ENCODE measurements at places on chromosomes 6 and 20.

GRCh38 chr6:149334682-149335160 lies 17.2 kb downstream of the TAB2 start:
- no peak for DNase-seq

DNA sequence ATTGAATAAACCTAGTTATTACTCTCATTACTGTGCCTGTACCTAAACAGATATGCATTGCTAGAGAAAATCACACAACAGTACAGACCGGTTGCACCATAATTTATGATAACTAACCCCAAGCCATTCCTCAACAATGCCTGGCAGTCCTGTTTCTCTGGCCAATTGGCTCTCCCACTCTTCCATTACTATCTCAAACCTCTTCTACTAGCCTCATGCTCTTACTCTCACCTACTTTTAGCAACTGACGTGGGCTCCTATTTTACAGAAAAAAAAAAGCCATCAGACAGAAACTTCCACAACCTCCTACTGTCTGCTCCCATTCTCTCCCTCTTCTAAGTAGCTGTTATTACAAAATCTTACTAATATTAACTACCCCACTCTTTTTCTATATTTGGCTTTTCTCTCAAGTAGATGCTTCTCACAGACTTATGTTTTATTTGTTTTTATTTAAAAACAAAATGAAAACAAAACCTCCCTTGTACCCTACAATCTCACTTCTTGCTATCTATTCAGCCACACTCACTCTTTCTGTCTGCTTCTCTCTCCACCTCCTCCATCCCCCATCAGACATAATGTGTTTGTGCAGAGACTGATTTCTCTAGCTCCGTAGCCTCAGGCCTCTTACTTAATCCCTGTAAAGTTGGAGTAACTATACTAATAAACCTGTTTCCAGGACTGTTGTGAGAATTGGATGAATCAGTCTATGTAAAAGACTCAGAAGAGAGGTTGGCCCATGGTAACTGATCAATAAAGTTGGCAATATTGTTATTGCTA lies 9.1 kb downstream of the GOPC start:
- DNase-seq = no peak

DNA sequence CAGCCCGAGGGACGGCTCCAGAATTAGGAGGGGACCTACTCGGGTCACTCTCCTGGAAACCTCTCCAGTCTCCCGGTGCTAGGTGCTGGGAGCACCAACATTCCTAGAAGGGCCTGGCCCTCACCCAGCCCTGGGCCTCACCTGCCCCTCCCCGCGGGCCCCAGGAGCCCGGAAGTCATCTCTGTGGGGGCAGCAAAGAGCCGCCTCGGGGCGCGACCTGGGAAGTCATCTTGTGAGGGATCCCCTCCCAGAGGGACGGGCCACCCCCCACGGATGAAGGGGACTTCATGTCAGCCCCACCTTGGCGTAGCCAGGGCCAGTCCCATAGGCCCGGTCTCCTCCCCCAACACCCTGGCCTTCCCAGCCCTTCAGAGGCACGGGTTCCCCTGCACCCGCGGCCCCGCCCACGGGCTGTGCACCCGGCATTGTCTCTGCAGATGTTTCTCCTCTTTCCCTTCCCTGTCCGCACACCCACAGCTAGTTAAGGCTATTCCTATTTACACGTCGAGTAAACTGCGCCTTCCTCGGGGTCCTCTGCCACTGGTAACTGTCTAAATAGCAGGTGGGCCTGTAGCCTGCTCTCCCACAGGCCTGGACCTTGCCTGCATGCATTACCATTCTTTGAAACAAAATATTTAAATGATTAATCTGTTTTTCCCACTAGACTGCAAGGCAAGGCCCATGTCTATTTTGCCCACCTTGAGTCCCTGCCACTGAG lies 896 bp upstream of the RNASET2 start:
- DNase-seq = peak; percentile 47

DNA sequence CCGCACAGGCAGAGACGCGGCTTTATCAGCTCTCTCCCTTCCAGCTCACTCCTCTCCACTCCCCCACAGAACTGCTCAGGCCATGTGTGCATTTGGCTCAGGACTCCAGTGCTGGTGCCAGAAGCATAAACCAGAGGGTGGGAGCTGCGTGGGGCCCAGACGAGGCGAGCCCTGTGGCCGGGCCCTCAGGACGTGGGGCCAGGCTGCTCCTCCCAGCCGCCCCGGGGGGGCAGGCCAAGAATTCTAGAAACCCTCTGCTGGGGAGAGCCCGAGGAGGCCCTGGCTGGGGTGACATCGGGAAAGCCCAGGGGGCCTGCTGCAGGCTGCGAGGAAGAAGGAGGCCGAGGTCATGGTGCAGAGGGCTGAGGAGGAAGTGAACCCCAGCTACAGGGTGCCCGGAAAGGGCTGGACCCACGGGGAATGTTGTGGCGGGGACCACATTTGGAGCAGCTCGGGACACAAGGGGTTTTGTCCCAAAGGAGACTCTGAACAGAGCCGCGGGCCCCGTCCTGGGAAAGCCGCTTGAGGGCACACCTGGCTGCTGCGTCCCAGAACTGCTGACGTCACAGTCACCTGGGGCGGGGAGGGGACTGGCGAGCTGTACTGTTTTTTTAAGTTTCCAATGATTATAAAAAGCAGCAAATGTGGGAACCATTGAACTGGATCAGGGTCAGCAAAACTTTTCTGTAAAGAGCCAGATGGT lies 107.1 kb downstream of the BANF2 start:
- DNase-seq = no peak

DNA sequence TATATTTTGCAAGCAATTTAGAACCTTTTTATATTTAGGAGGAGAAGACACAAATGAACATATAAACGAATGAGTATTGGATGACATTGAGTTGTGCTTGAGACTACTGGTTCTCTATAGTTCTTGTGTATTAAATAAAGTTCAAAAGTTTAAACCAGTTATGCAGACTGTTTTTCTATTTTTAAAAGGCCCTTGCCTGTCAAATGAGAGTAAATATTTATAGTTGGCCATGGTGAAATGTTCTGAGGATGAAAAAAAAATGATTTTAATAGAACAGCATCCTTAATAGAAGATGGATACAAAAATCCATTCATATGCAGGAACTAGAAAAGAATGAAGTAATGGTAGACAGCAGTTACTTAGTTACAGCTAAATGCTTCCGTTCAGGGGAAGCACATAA lies 63.5 kb upstream of the COL10A1 start:
- no peak for DNase-seq

DNA sequence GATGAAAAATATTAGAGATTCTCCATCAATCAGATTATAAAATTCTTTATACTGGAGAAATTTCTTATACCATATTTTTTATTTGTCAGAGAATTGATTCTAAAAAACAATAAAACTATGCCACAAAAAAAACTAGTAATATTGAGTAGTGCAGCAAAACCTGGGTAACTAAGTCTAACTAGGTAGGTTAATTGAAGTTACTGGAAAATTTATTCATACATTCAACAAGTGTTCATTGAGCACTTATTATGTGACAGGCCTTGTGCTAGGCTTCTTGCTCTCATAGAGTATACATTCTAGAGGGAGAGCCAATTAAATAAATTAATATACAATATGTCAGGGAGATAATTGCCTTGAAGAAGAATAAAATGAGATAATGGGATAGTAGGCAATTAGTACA lies 189.4 kb downstream of the EYA4 start:
- no peak for DNase-seq

GRCh38 chr6:33961691-33962090 lies 157.9 kb upstream of the MLN start:
- DNase-seq = no peak

- no peak for DNase-seq
Observed at GRCh38 chr20:48246061-48246790, 460.9 kb upstream of the SULF2 start.

- no peak for DNase-seq
Observed at GRCh38 chr6:46130666-46131065, 877 bp downstream of the ENPP4 start.

DNA sequence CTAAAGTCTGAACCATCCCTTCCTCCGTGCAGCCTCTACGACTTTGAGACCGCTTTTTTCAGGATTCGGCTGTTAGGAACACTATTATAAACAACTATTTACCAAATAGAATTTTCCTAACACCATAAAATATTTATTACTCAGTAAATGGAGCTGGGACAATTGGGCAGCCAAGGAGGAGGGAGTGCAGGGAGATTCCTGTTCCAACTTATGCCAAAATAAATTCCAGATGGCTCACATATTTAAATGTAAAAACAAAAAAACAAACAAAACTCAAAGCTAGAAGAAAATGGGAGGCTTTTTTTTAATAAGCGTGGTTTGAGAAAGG lies 48.1 kb downstream of the TCP11 start:
- no peak for DNase-seq

GRCh38 chr6:166027761-166028160 lies 139.9 kb downstream of the TBXT start:
- no peak for DNase-seq

GRCh38 chr6:36907781-36908180 lies 22.0 kb downstream of the C6orf89 start:
- DNase-seq = no peak

GRCh38 chr6:14068133-14068532 lies 49.4 kb upstream of the CD83 start:
- DNase-seq = no peak

DNA sequence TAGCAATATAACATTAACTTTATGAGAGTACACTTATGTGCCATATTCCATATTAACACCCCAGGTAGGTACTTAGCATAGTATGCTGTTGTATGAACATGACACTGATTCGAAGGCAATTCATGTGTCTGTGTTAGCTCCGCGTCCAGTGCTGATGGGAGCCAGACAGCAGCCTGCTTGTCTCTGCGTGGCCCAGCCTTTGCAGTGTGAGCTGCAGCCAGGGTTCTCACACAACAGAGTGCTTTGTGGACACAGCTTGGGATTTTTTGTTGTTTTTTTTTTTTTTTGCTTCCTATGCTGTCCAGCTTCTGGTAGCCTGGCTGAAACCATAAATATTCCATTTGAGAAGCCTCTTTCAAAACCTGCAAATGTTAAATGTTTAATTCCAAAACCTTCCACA lies 350.9 kb downstream of the SMOC2 start:
- DNase-seq = no peak

GRCh38 chr6:105317607-105318533 lies 85.0 kb downstream of the PREP start:
- no peak for DNase-seq

- no peak for DNase-seq
Observed at GRCh38 chr20:39318911-39319310, 356.8 kb downstream of the DHX35 start.

GRCh38 chr6:110198561-110198960 lies 18.3 kb downstream of the CDC40 start:
- DNase-seq = no peak

DNA sequence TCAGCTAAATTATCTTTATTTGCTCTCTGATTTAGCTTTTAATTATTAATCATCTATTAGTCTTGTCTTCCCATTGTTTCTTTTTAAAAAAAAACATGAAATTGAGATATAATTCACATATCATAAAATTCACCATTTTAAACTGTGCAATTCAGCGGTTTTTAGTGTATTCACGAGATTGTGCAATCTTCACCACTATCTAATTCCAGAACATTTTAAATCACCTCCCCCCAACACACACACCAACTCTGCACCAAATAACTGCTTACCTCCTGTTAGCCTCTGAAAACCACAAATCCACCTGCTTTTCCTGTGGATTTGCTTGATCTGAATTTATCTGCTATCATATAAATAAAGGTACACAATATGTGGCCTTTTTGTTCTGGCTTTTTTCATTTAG lies 8.8 kb upstream of the ABRACL start:
- DNase-seq = no peak

DNA sequence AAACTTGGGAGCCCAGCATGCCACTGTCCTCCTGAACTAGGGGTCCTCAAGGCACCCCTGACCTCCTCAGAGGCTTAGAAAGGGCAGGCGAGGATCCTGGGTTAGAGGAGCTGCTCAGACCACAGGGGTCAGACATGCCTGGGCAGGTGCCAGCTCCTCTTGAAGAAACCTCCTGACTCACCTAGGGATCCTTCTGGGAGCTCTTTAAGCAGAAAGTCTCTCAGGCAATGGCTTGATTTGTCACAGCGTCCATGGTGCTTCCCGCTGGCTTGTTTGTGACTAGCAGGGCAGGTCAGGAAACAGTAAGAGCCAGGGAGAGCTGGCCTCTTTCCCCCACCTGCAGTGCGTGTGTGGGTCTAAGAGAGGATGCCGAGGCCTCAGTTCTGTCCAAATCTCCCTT lies 174.5 kb upstream of the SNX9 start:
- no peak for DNase-seq

DNA sequence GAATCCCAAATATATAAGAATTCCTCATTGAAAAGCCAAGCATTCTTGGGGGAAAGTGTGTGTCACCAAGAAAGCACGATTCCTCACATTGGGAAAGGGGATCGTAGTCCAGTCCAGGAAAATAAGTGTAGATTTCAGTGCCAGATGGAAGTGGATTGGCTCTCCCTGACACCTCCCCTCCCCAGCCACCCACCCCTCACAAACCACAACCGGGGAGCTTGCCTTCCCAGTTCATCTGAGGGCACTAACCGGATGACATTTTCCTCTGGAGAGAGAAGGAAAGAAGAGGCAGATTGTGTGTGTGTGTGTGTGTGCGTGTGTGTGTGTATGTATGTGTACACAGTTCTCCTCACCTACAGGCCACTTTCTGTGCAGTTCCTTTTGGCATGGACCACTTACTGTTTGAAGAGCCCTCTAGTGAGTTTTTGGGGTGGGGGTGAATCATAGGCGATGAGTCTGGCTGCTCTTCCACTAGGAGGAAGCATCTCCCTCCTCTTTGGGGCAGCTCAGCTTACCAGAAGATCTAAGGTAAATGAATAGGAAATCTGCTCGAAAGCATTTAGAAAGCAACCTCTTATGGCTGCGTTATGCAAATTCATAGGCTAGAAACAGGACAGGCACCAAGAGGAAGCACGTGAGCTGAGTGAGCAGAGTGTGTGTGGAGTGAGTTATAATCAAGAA lies 20.8 kb downstream of the DAAM2 start:
- DNase-seq = no peak

- DNase-seq = peak; percentile 3
Observed at GRCh38 chr6:12751694-12752325, 35.2 kb downstream of the PHACTR1 start.

DNA sequence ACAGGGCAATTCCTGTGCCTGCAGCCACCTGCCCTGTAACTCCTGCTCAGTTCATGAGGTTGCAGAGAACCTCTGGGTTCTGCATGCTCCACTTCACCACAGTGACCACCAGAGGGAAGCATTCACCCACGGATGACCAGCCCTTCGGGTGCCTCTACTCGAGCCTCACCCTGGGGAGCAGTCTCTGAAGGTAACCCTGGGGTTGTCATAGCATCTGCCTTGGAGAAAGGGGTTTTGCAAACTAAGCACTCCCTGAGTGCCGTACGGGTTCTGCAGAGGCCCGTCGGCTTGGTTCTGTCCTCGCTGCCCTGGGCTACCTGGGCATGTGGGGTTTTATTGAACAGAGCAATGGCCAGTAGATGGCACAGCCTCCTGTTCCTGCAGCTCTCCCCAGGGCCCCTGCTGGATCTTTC lies 10.2 kb upstream of the CST5 start:
- peak; percentile 56 for DNase-seq

DNA sequence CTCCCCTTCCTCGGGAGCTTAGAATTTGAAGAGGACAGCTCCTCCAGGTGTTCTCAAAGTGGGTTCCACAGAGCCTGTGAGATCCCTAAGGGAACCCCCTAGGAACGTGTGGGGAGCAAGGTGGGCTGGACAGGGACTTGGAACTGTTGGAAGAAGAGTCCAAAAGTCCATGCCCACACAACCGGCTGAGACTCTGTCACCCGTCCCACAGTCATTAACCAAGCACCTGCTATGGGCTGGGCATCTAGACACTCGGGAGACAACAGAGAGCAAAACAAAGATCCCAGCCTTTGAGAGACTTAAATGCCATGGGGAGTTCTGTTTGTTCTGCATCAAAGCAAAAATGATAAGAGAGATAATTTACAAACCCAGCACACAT lies 51.9 kb upstream of the SAYSD1 start:
- no peak for DNase-seq
